H9 (cell line): ENCODE measurements at places on chromosomes 12 and 14. TPM values are rescaled to one million over a fixed set of nuclear protein-coding genes. Genes with fewer than 3 reads are reported as not detected.

- DNase-seq = no peak
Observed at GRCh38 chr12:9829483-9829882, 2.2 kb downstream of the KLRF1 start.

- DNase-seq = no peak
Observed at GRCh38 chr14:29030121-29030520, 263.5 kb downstream of the FOXG1 start.

DNA sequence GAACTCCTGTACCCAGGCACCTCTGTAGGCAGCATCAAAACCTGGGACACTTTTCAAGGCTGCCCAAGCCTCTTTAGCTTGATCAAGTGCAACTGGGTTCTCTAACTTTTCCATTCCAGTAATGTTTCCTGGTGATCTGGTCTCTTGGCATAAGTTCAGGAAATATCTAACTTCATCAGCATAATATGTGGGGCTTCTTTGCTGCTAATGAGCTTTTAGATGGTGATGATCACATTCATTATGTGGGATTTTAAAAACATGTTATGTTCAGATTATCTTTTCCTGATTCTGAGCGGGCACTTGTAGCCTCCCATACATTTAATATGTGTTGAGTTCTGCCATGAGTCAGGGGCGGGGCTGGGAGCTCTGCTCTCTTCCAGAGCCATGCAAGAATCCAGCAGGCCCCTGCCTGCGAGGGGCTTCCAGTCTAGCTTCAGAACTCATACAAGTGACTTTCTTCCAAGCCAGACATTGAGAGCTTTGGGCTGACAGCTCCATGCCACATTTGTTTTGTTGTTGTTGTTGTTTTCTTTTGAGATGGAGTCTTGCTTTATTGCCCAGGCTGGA is 39.5 kb upstream of the RIN3 start:
- no peak for DNase-seq

DNA sequence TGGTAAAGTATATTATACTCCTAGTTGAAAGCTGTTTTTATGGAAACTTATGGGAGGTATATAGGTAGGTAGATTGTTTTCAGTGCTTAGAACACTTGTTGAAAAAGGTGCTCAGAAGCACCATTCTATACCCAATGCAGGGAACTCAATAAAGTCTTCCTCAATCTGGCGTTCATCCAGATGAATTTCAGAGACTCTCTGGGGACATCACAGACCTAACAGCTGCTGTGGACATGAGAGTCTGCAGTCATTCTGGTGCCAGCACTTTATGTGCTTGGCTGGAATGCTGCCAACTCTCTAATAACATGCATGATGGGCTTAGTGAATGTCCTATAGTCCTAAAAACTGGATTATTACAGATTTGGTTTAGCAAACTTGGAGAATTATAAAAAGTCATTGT is 115.9 kb downstream of the NTN4 start:
- DNase-seq = no peak

Gene ADAMTS20
- total RNA-seq = 2.1 and 2.7 TPM in 2 replicates
